ENCODE measurements at places on chromosomes 3 and 15. TPM values are rescaled to one million over a fixed set of nuclear protein-coding genes. Genes with fewer than 3 reads are reported as not detected.

CCRL2 gene
- 1.4 TPM for total RNA-seq

NTRK3 gene
- 6.4 TPM for total RNA-seq

GABRR3 gene
- total RNA-seq = not detected

ARHGEF26 gene
- total RNA-seq = 22.9 TPM

MEX3B gene
- total RNA-seq = 98.2 TPM

CELF6 gene
- total RNA-seq = 0.21 TPM

CHL1 gene
- total RNA-seq = not detected

NPAP1 gene
- 0.18 TPM for total RNA-seq
